ENCODE measurements at places on chromosomes 5 and 9.

DNA sequence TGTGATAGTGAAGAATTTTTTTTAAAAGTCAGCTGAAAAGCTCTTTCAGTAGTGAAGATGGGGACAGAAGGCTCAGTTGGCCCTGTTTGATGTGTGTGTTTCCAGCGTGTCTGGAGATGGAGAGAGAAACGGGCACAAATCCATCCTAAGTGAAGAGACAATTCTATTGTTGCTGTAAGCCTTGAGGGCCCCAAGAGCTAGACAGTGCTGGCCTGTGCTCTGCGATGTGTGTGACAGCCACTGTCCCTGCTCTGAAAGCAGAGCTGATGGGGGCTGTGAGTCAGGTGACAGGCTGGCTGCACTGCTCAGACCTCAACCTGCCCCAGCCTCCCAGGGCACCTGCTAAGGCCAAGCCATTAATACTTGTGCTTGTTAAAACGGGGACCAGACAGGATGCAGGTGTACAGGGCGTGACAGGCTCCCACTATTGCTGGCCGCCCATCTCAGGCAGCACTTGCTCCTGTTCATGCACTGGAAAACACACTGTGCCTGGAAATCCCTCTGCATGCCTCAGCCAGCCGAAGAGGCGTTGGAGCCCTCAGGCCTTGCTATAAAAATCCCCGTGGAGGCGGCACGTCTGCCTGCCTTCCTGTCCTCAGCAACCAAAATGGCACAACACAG is 44.6 kb upstream of the SEMA4D start:
- DNase-seq: peak; percentile 49

DNA sequence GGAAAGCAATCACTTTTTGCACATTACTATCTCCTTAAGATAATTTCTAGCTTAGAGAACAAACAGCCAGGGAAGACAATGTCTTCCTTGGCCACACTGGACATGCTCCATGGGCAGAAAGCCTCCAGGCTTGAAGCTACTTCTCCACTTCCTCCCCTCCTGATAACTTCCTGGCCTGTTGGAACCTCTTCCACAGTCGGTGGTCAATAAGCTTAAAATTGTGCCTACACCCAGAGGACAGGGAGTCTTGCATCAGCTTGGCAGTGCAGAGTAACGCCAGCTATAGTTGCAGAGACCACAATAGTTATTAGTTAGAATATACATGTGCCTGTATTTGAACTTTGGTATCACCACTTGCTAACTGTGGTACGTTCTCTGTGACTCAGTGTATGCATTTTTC is 58.1 kb upstream of the ABCA1 start:
- no peak for DNase-seq

GRCh38 chr9:96508227-96508940 is 58.4 kb downstream of the HABP4 start:
- no peak for DNase-seq

GRCh38 chr9:106972082-106972481 is 109.1 kb downstream of the ZNF462 start:
- DNase-seq: no peak

- DNase-seq: no peak
Observed at GRCh38 chr9:83477120-83477519, 61.1 kb downstream of the FRMD3 start.

GRCh38 chr9:95778957-95779356 is 96.5 kb upstream of the ERCC6L2 start:
- DNase-seq: no peak

- DNase-seq: no peak
Observed at GRCh38 chr5:135238622-135239452, 160.2 kb downstream of the MACROH2A1 start.

GRCh38 chr5:130278136-130278535 is 373.9 kb downstream of the CHSY3 start:
- no peak for DNase-seq

- peak; percentile 82 for DNase-seq
Observed at GRCh38 chr9:14203356-14204056, 110.4 kb downstream of the NFIB start.

GRCh38 chr9:125472926-125473701 is 211.5 kb downstream of the GAPVD1 start:
- peak; percentile 4 for DNase-seq

GRCh38 chr9:16344343-16344742 is 526.1 kb downstream of the BNC2 start:
- no peak for DNase-seq

DNA sequence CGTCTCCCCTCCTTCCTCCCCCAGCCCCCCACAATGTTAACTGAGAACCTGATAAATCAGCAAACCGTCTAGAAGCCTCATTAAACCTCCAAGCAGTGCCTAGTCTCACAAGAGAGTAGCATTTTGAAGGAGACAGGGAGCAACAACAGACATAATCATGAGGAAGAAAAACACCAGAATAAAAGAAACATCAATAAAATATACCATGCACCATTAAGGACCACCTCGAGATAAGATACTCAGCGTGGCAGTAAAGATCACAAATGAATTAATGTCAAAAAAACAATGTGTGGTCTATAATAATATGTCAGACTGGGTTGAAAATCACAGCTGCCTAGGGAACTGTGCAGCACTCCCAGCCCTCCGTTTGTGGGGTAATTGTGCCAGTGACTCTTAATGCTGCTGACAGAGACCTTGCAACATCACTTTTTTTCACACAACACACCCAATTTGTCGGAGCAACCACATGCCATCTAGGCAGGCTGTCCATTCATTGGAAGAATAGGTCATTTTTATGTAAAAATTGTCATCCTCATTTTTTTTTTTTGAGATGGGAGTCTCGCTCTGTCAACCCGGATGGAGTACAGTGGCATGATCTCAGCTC is 450.8 kb upstream of the WWC1 start:
- DNase-seq: no peak

DNA sequence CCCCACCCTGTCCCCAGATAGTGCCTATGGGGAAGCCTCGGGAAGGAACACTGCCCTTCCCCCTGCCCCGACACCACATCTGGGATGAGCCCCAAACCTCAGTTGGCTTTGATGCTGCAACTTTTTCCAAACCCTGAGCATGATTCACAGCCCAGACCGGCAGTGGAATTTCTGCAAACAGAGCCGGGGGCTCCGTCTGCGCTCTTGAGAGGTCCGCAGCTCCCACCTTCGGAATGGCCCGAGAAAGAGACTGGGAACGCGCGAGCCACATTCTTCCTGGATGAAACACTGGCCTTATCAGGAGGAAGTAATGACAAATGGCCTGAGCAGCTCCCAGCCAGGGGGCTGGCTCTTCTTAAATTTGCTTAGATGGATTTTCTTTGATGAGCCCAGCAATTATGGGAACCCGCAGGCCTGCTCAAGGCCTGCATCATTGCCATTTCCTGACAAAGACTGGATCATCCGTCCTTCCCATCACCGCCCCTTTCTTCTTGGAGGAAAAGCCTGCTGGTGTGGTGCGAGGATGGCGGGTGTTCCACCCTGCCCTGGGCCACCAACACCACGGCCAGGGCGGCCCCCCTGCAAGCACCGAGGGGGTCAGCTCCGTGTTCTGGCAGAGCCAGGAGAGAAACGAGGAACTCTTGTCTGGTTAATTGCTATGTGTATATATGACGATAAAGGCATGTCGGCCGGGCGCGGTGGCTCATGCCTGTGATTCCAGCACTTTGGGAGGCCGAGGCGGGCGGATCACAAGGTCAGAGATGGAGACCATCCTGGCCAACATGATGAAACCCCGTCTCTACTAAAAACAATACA is 38.8 kb upstream of the COL5A1 start:
- DNase-seq: no peak

GRCh38 chr9:84779883-84780282 is 110.4 kb downstream of the NTRK2 start:
- DNase-seq: no peak

DNA sequence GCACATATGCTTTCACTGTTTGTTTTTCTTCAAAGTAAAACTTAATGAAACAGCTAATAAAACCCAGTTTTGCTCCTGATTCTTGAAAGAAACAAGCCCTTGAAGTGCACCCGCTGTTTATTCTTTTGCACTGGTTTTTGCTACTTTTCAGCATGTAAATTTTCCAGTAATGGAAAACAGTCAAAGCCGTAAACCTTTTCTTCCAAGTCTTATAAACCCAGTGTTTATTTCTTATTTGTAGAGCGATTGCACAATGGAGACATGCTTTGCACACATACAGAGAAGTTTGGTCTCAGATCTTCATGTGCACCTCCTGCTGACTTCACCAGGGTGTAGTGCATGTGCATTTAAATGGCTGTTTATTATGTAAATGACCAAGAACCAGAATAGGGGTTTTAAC is 51.8 kb downstream of the ATG10 start:
- DNase-seq: no peak

- no peak for DNase-seq
Observed at GRCh38 chr5:83209963-83210362, 132.6 kb downstream of the XRCC4 start.

- no peak for DNase-seq
Observed at GRCh38 chr5:90477621-90478215, 3.1 kb downstream of the POLR3G start.

DNA sequence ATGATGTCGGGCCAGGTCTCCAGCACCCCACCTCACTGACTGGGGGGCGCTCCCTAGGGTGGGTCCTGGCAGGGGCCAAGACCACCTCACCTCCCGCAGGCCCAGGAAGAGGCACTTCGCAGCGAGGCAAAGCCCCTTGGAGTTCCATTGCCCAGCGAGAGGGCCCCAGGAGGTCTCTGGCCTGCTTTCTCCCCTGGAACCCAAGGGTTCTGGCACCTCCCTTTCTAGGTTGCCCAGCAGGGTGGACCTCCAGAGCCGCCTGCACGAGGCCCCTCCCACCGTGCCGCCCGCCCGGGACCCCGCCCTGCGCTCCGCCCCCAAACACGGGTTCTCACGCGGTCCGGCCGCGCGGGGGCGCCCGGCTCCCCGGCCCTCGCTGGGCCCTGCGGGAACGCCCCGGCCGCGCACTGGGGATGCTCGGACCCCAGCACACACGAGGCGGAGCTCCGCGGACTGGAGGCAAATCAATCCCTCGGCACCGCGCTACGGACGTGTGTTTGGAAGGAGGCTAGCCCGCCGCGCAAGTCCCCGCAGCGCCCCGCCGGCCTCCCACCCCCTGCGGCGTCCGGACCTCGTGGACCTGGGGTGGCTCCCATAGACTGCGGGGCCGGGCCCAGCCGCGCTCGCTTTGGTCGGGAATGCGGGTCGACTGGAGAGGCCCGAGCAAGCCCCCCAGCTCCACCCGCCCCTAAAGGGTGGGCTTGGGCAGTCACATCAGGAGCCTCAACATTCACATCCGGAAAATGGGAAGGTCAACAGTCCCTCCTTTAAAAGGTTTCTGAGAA is 99.5 kb upstream of the LMX1B start:
- DNase-seq: no peak

- no peak for DNase-seq
Observed at GRCh38 chr5:77301447-77301883, 91.0 kb downstream of the PDE8B start.

GRCh38 chr9:71975833-71976232 is 64.4 kb downstream of the C9orf85 start:
- no peak for DNase-seq

DNA sequence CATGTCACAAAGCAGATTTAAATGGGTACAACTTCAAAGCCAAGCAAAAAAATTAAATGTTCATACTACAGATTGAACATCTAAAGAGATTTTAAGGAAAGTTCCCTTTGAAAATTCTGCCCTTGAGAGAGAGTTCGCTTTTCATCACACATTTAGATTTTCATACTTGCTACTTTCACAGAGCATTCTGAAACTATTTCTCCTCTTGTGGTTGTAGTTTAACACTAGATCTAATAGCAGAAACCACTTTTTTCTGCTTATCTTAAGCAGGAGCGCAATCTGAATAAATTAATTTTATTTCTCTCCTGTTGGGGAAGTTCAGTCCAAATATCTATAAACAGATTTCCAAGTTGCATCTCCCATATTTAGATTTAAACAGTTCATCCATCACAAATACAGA is 173.3 kb upstream of the RASA1 start:
- DNase-seq: no peak

DNA sequence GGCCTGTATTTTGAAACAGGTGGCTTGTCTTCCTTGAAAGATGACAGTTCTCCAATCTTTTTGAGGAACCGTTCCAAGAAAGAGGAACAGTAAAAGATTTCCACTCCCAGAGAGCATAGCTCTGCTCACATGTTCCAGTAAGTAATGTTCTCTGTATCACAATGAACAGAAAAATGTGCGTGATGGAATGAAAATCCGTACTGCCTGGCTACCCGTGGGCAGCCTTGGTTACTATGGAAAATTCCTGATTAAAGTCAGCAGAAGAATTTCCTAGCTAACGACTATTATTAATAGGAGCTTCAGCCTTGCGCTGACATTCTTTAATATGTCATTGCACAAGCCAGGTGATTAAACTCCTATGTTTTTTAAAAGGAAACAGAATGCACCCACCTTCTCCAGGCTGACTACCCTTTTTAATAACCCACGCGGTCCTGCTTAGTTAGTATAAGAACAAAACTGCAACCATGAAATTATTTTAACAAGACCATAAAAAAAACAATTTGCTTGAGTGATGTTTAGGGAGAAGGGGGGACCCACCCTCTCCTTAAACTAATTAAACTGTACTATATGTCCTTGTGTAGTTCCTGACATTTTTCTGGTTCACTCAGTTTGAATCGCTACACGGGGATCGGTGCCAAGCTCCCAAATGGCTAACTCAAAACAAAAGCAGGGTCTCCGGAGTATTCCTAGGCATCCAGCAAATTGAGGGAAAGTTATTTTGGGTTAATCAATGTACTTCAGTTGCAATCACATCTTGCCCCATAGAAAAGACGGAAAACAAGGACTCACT is 54.8 kb upstream of the CPEB4 start:
- no peak for DNase-seq

DNA sequence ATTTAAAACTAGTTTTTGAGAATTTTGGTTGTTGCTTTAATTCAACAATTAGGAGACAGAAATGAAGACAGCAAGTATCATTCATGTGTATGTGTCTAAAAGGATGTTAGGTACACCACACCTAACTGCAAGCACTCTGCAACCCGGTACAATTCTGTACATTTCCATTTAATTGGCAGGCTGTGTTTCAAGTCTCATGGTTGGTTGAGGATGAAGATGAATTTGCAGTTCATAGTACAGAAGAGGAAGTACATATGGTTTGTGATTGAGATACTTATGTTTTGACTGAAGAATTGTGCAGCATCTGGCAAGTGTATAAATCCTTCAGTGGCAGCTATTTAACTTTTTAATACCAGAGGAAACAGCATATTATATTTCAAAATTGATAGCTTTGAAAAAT is 628.7 kb upstream of the ZNF608 start:
- DNase-seq: no peak

- no peak for DNase-seq
Observed at GRCh38 chr9:121944711-121945191, 148.4 kb downstream of the TTLL11 start.

DNA sequence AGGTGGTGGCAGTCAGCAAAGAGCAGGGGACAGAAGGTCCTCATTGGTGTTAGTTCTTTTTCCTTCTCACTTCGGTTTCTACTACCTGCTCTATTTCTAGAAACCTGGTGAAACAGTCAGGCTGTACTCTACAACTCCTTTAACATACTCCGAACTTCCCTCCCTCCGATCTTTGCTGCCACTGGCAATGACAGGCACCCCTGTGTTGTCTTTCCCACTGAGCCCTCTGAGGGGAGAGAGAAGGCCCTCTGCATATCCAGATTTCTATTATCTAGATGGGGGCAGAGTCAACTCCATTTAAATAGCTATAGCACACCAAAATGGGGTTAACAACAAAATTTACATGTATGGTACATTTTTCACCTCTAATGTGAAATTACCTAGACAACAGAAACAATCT is 123.7 kb downstream of the CDK5RAP2 start:
- DNase-seq: no peak

- DNase-seq: no peak
Observed at GRCh38 chr5:72402381-72402890, 82.3 kb downstream of the PTCD2 start.
